Left ventricle myocardium superior (tissue), 1 donor: ENCODE measurements at places on chromosomes 5 and 9. TPM values are rescaled to one million over a fixed set of nuclear protein-coding genes. Genes with fewer than 3 reads are reported as not detected.
A peak's percentile ranks its signal among the peaks of the same experiment; 100 is the strongest.

DNA sequence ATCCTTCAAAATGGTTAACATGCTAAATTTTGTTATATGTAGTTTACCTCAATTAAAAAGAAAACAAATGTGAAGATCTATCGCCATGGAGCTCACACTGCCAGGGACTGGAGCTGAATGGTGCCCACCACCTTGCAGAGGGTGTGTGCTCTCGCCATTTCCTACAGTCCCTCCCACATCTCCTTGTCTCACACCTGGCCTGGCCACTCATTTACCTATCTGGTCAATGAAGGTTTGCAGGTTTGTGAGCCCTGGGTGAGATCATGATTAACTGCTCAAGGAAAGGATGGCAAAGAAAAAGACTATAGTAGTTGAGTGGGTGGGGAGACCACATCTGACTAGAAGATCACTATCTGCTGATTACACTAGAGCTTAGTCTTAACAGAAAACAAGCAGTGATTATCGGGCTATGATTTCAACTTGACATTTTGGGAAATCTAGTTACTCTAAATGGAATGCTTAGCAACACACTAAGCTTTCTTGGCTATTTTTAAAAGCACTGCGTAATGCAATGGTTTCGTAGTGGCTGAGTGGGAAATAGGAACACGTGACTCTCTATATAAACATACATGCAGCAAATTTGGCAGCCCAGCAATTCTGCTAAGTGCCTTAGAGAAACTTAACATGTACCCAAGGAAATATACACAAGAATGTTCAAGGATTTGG lies 27.3 kb downstream of the PUM3 start:
- DNase-seq, result no peak

GRCh38 chr5:76084496-76085242 lies 1.5 kb downstream of the SV2C start:
- DNase-seq, result no peak

DNA sequence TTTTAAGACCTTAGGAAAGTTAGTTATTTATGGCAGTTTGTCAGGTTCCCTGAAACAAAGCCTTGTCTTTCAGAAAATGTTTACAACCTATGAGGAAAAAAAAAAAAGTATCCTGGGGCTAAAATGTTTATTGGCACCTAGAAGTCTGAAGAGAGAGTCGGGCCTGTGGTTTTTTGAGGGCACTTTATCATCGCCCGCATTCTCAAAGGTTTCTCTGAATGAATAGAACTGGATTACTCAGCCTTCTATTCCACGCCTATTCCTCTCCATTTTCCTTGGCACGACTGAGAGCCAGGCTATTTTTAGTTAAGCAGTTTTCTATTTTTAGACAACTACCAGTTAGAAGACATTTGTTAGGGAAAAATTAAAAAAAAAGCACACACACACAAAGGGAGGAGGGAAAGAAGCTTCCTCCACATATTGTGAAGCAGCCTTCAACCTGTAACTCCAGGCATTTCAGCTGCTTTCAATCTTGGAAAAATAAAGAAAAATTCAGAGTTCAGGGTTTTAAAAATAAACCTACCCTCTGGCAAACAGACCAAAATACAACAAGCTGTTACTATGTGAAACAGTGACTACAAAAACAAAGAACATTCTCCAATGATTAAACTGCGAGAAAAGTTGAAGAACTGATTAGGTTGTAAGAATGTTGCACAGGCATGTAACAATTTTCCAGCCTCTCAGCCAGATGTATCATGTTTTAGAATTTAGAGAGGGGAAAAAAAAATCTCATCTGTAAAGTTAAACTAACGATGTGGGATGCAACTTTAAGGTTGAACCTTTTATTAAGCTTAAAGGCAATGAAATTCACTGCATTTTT lies 97.0 kb downstream of the MEF2C start:
- DNase-seq, result no peak

The PCDHGA7 gene
- 7.0 TPM for total RNA-seq

GRCh38 chr9:135536216-135536615 lies 9.7 kb upstream of the OBP2A start:
- DNase-seq, result no peak

The TMEM215 gene
- total RNA-seq, result not detected

DNA sequence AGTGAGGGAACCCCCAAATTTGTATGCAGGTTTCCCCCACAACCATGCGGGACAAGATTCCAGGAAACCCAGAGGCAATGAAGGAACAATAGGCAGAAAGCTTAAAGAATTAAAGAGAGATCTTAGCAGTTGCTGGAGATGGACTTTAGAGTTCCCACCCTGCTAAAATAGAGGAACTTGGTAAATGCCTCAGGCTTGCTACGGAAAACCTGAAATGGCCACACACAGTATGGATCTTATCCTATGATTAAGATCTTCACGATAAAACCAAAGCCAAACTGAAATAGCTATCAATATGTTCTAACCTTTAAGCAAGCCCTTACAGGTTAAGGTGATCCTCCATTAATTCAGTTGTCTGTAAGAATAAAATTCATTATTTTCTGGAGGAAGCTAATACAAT lies 148.3 kb downstream of the RANBP17 start:
- no peak for DNase-seq

DNA sequence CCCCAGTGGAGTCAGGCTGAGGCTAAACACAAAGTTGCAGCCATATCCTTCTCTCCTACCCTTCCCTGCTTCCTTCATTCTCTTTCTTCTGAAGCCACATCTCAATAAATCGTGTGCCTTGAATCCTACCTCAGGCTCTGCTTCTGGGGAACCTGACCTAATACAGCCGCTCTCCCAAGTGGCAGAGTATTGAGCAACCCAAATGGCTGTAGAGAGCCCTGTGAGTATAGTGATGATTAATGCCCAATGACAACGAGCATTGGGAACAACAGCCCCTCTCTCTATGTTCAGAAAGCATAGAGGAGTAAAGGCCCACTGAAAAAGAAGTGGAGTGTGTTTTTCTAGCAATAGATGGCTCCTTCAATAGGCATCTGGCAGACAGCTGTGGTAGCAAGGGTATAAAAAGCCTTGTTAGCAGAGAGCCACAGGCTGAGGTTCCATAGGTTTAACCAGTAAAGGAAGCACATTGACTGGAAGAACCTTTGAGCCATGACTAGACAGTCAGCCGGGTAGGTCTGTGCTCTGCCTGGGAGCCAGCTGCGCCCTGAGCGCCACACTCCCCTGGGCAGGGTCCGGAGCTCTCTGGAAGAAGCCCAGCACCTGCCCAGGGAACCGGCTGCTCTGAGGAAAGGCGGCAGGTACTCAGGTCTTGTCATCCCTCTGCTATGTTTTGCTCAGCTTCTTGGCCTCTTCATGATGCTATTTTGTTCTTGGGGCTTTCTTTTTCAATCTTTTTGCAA lies 22.6 kb upstream of the HSPA9 start:
- no peak for DNase-seq

The SPATA31C1 gene
- total RNA-seq, result not detected

DNA sequence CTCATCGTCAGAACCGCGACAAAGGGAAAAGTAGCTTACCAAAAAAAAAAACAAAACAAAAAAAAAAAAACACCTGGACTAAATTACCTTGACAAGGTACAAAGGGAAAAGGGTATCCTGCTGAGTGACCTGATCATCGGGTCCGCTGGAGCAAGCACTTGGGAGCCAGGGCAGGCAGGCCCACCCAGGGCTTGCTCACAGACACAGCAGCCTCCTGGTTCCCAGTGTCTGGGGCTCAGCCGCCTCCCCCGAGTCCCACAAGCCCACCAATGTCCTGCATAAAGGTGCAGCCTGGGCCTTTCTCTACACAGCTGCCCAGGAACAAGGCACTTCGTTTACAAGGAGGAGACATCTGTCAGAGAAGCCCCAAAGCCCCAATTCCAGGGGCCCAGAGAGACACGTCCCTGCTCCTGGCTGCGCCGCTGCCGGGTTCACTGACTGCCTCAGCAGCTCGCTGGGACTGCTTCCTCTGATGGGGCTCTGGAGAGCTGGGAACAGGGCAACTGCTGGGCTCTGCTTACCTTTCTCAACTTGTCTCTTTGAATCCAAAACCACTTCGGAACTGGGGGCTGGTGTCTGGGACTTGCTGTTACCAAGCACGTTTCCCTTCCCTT lies 63.4 kb downstream of the GOLM1 start:
- DNase-seq, result no peak

DNA sequence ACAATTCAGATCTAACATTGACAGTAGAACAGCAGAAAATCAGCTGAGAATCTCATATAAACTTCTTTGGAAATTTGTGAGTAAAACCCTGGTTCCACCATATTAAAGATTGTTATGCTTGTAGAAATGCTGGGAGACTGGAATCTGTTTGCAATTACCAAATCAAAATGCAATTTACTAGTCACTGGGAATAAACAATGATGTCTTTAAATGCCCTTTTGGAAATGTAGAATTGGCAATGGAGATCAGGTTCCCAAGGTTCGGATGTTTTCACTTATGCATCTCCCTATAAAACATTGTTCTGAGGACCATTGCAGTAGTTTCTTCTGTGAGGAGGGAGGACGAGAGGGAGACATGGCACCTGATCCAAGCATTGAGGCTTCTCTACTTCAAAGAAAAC lies 384.4 kb downstream of the TMEM167A start:
- no peak for DNase-seq

The LCN1 gene
- total RNA-seq, result not detected

- no peak for DNase-seq
Measured at GRCh38 chr5:113806904-113807303, 293.4 kb downstream of the YTHDC2 start.

- no peak for DNase-seq
Measured at GRCh38 chr5:9947225-9947714, 302.4 kb downstream of the ATPSCKMT start.

GRCh38 chr9:14336244-14336643 lies 22.3 kb upstream of the NFIB start:
- DNase-seq, result no peak

DNA sequence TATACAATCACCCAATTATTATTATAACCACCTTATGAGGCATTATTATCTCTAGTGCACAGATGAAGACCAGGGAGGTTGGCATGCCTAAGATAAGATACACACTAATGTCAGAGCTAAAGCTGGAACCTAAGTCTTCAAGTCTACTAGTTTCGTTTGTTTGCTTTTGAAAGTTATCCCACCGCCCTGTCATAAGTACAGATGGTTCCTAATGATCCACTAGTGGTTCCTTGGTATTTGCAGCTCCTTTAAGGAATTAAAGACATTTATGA lies 14.1 kb downstream of the NDUFA8 start:
- DNase-seq, result no peak

The DND1 gene
- total RNA-seq, result 0.67 TPM

- no peak for DNase-seq
Measured at GRCh38 chr9:12094046-12094445, 599.1 kb upstream of the TYRP1 start.

GRCh38 chr5:35012796-35013195 lies 35.0 kb downstream of the AGXT2 start:
- peak; percentile 61 for DNase-seq

DNA sequence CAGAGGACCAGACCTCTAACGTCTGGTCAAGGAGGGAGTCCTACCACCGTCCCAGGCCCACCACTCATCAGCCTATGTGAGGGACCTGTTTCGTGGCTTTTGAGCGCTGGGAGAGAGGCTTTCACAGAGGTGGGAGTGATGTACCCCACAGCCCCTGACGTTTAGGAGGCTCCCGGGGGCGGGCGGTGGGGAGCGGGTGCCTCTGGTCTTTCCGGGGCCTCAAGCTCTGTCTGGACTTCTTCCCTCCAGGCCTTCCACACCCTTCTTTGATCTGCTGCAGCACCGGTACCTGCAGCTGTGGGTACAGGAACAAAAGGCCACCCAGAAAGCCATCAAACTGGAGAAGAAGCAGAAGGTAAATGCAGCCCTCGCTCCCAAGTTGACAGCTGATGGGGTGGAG lies 45.1 kb upstream of the BARHL1 start:
- DNase-seq, result no peak

GRCh38 chr5:169583101-169583423 lies 511 bp upstream of the SPDL1 start:
- no peak for DNase-seq

GRCh38 chr9:92655896-92656536 lies 13.9 kb downstream of the IPPK start:
- no peak for DNase-seq

DNA sequence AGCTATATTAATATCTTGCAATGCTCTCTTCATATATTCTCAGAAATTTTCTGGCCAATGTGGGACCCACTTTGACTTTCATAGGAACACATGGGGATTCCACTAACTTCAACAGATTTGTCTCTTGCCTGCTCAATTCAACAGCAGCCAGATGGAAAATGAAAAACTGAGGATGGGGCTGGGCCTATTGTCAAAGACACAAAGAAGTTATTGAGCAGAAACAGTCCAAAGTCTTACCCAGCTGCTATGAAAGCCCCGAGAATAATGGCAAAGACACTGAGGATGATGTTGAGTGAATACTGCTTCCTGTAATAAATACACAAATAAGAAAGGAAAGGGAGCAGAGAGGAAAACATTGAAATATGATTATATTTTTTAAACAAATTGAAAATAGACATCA lies 32.6 kb downstream of the SLC35D2 start:
- DNase-seq, result no peak

DNA sequence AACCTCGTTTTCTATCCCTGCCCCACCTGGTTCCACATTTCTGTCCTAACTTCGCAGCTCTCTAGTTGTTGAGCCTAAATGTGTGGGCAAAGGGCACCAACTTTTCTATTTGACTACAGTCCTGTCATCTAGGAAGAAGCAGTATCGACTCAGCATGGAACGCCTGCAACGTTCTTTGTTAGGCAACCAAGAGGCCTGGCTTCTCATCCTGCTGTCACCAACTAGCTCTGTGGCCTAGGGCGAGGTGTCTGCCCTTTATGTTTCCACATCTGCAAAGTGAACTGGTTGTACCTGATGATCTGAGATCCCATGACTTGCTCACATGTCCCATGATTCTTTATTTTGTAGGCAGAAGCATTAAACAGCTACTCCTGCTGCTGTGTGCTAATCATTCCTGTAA lies 248.9 kb downstream of the ADAMTSL1 start:
- no peak for DNase-seq

The EQTN gene
- total RNA-seq, result not detected

- no peak for DNase-seq
Measured at GRCh38 chr5:137896560-137896959, 7.3 kb downstream of the PKD2L2 start.

The PLAC8L1 gene
- total RNA-seq, result 0.45 TPM

- no peak for DNase-seq
Measured at GRCh38 chr9:93126151-93126781, 7.8 kb downstream of the NINJ1 start.

GRCh38 chr9:69158471-69158870 lies 15.6 kb upstream of the TJP2 start:
- DNase-seq, result no peak

DNA sequence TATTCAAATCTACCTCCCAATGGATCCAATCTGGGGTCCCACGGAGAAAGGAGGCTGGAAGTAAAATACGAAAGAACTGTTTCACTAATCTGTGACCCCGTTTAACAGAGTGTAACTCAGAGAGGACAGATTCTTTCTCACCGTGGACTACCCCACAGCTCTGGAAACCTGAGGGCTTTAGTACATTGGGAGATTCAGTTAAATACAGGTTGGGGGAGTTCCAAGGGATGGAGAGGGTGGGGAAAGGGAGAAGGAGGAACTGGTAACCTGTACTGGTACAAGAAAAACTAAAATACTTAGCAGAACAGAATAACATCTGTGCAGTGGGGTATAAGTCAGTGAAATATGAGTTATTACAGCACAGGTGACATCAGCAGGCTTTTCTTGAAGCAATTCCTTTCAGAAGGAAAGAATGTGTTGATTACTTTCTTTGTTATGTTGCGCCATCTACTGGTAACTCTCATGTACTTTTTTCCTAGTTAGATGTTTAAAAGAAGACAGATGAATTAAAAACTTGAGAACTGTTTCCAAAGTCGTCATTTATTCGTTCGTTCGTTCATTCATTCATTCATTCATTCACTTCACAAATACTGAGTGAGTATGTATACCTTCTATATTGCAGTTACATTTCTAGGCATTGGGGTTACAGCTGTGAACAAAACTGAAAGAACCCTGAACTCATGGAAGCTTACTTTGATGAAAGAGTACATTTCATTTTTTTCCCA lies 30.0 kb upstream of the STOM start:
- DNase-seq, result no peak
